ENCODE measurements at places on chromosomes 13 and 19. TPM values are rescaled to one million over a fixed set of nuclear protein-coding genes. Genes with fewer than 3 reads are reported as not detected.

- H3K4me1 ChIP-seq = peaks cover 1% of the 10 kb centered on the region
- H3K27ac ChIP-seq = no peak overlapping the region
- H3K36me3 ChIP-seq = no peaks in the 10 kb centered on the region
- no peak overlapping the region for H3K4me3 ChIP-seq
- peaks cover 4% of the 10 kb centered on the region for H3K27me3 ChIP-seq
- no peak for DNase-seq
Observed at GRCh38 chr13:44627441-44627840, 51.3 kb upstream of the TSC22D1 start.

NDUFA13 gene
- 381 TPM for total RNA-seq

- no peaks in the 10 kb centered on the region for H3K27me3 ChIP-seq
- no peak overlapping the region for H3K4me3 ChIP-seq
- H3K4me1 ChIP-seq = no peaks in the 10 kb centered on the region
Observed at GRCh38 chr13:35936246-35936978, 194.8 kb downstream of the DCLK1 start.

PCDH8 gene
- total RNA-seq = 0.14 TPM

CALR3 gene
- total RNA-seq = not detected

DNA sequence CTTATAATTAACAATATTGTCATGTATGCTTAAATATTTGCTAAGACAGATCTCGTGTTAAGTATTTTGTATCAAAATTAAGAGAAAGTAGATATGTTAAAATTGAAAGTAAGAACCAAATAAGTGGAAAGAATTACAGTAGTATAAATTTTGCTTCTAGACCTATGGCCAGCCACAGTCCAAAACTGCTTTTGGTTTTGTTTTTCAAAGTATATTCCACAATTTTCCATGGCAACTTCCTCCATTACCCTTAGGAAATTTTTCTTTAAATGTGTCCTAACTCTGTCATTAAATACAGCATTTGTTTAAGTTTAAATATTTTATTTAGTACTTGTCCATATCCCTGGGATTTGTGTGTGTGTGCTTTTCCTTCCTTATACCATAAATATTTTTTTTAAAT lies 689.0 kb downstream of the DIAPH3 start:
- H3K36me3 ChIP-seq = no peaks in the 10 kb centered on the region
- no peak for DNase-seq
- no peak overlapping the region for H3K27ac ChIP-seq
- H3K4me3 ChIP-seq = no peak overlapping the region

GRCh38 chr19:13053761-13054625 lies 48.7 kb downstream of the LYL1 start:
- H3K4me3 ChIP-seq = no peak overlapping the region
- peaks cover 17% of the 10 kb centered on the region for H3K27me3 ChIP-seq
- no peak for DNase-seq
- H3K4me1 ChIP-seq = peaks cover 6% of the 10 kb centered on the region
- H3K27ac ChIP-seq = no peak overlapping the region
- H3K36me3 ChIP-seq = no peaks in the 10 kb centered on the region

- no peak for DNase-seq
- no peaks in the 10 kb centered on the region for H3K4me1 ChIP-seq
- no peaks in the 10 kb centered on the region for H3K36me3 ChIP-seq
Observed at GRCh38 chr13:64925727-64926126, 2304.4 kb downstream of the PCDH9 start.

DNA sequence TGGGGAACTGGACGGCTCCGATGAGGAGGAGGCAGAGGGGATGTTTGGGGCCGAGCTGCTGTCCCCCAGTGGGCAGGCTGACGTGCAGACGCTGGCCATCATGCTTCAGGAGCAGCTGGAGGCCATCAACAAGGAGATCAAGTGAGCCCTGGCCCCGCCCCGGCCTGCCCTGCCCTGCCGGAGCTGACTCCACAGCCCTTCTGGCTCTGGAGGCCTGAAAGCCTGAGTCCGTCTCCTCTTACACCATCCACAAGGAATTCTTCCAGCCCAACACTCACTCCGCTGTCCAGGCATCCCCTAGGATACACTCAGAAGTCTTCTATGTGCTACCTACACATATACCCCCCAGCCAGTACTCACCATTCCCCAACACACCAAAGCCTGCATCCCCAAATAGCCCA lies 17.4 kb downstream of the PPFIA3 start:
- peaks cover 10% of the 10 kb centered on the region for H3K4me1 ChIP-seq
- no peaks in the 10 kb centered on the region for H3K36me3 ChIP-seq
- H3K27me3 ChIP-seq = no peaks in the 10 kb centered on the region
- H3K27ac ChIP-seq = no peak overlapping the region
- no peak for DNase-seq

- DNase-seq = no peak
- H3K27ac ChIP-seq = no peak overlapping the region
- H3K4me1 ChIP-seq = no peaks in the 10 kb centered on the region
- H3K36me3 ChIP-seq = no peaks in the 10 kb centered on the region
Observed at GRCh38 chr19:3931041-3931440, 1.8 kb upstream of the NMRK2 start.

DNA sequence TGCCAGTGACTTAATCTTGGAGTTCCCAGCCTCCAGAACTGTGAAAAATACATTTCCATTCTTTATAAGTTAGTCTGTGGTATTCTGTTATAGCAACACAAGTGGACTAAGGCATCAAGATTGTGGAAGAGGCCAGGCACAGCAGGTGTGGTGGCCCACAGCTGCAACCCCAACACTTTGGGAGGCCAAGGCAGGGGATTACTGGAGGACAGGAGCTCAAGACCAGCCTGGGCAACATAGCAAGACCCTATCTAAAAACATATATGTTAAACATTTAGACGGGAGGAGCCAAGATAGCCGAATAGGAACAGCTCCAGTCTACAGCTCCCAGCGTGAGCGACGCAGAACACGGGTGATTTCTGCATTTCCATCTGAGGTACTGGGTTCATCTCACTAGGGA lies 310.4 kb downstream of the FOXO1 start:
- H3K27ac ChIP-seq = no peak overlapping the region
- no peak overlapping the region for H3K4me3 ChIP-seq
- H3K36me3 ChIP-seq = no peaks in the 10 kb centered on the region

- peaks cover 23% of the 10 kb centered on the region for H3K27me3 ChIP-seq
- no peak overlapping the region for H3K27ac ChIP-seq
- no peak overlapping the region for H3K4me3 ChIP-seq
- DNase-seq = no peak
Observed at GRCh38 chr13:50580684-50581305, 262.7 kb downstream of the DLEU7 start.

DNA sequence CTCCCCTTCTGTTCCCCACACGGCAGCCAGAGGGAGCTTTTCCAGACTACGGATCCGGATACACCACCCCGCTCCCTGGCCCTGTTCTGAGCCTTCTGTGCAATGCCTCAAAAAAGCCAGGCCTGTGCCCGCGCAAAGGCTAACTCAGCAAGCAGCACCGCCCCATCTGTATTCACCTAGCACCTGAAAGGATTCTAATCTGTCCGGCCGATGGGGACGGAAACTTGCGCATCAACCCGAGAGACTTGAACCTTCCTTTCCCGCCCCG lies 589 bp downstream of the ZBTB45 start:
- peak; percentile 50 for DNase-seq
- peak overlapping the region; percentile 98 for H3K27ac ChIP-seq
- peaks cover 41% of the 10 kb centered on the region for H3K36me3 ChIP-seq
- peak overlapping the region; percentile 99 for H3K4me3 ChIP-seq

DNA sequence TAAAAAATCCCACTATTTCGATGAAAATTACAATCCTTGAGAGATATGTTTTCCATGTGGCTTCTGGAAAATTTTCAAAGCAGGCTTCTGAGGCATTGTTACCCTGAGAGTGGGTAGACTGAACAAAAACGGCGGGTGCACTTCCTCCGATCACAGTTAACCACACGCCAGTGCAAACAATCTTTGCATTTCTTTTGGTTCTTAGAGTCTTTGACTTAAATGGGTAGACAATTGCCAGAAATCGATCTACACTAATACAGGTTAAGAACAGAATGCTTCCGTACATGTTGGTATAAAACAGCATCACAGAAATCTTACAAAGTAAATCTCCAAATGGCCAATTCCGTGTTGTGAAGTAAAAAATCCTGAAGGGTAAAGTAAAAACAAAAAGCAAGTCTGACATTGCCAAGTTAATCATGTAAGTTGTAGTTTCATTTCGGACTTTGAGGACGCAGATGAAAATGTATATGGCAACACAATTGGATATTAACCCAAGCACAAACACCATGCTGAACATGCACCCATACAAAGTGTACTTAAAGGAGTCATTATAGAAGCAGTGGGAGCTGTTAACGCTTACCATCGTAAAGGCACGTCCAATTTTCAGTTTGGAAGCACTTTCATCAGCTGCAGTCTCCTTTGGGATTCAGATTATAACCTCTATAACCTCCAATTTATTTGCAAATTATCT lies 927 bp downstream of the LPAR6 start:
- no peaks in the 10 kb centered on the region for H3K27me3 ChIP-seq
- DNase-seq = no peak
- H3K27ac ChIP-seq = peak overlapping the region; percentile 90
- H3K4me1 ChIP-seq = peaks cover 39% of the 10 kb centered on the region

PSG2 gene
- not detected for total RNA-seq

DNA sequence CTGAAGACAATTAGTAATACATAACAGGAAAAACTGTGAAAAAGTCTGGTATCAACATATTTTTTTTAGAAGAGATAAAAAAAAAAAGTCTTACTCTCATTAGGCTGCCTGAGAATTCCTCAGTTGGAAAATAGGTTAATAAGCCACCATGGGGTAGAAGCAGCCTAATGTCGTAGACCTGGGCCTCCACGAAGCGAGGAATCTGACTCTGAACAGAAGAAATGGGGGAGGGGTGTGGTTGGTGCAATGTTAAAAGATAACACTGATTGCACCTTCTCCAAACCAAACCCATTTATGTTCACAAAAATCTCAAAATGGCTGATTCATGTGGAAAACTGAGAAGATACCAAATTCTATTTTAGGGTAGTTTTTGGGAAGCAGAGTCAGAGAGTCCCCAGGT lies 62.4 kb downstream of the MPHOSPH8 start:
- no peak for DNase-seq
- H3K27ac ChIP-seq = no peak overlapping the region
- peaks cover 25% of the 10 kb centered on the region for H3K4me1 ChIP-seq
- H3K4me3 ChIP-seq = no peak overlapping the region

PROZ gene
- total RNA-seq = not detected

DNA sequence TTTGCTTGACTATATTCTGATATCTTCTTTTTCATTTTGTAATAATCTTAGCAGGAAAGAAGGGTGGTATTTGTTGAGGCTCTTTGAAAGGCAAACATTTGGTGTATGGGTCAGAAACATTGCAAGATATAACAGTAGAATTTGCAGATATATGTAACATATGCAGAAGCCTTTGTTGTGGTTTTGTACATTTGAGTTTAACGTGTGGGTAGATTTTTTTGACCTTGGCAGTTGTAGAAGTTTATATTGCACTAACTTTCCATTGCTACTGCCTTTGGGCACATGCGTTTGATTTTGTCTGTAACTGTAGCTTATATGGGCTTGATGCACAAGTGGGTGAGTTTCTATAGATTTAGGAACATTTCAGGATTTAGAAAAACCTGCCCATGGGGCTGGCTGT lies 78.5 kb upstream of the SPRY2 start:
- no peaks in the 10 kb centered on the region for H3K27me3 ChIP-seq
- no peak for DNase-seq
- H3K4me3 ChIP-seq = no peak overlapping the region
- no peak overlapping the region for H3K27ac ChIP-seq
- no peaks in the 10 kb centered on the region for H3K36me3 ChIP-seq

GRCh38 chr19:1945899-1946298 lies 4.9 kb downstream of the CSNK1G2 start:
- no peak for DNase-seq
- peaks cover 25% of the 10 kb centered on the region for H3K36me3 ChIP-seq
- H3K4me1 ChIP-seq = peaks cover 17% of the 10 kb centered on the region
- peak overlapping the region; percentile 22 for H3K4me3 ChIP-seq
- H3K27ac ChIP-seq = no peak overlapping the region
- H3K27me3 ChIP-seq = no peaks in the 10 kb centered on the region

- H3K4me3 ChIP-seq = no peak overlapping the region
- peaks cover 2% of the 10 kb centered on the region for H3K27me3 ChIP-seq
- no peak overlapping the region for H3K27ac ChIP-seq
- no peak for DNase-seq
Observed at GRCh38 chr19:29545866-29546582, 20.2 kb downstream of the VSTM2B start.

GRCh38 chr13:109941951-109942350 lies 155.6 kb upstream of the IRS2 start:
- H3K4me3 ChIP-seq = no peak overlapping the region
- no peak for DNase-seq
- H3K36me3 ChIP-seq = no peaks in the 10 kb centered on the region
- no peak overlapping the region for H3K27ac ChIP-seq
- H3K27me3 ChIP-seq = no peaks in the 10 kb centered on the region

- H3K27me3 ChIP-seq = no peaks in the 10 kb centered on the region
- H3K4me1 ChIP-seq = no peaks in the 10 kb centered on the region
- no peak for DNase-seq
- no peak overlapping the region for H3K27ac ChIP-seq
- no peak overlapping the region for H3K4me3 ChIP-seq
Observed at GRCh38 chr19:36707134-36707533, 19.7 kb downstream of the ZNF567 start.

GRCh38 chr19:51572908-51573307 lies 1.8 kb downstream of the ZNF175 start:
- peaks cover 9% of the 10 kb centered on the region for H3K27me3 ChIP-seq
- H3K4me3 ChIP-seq = no peak overlapping the region

DNA sequence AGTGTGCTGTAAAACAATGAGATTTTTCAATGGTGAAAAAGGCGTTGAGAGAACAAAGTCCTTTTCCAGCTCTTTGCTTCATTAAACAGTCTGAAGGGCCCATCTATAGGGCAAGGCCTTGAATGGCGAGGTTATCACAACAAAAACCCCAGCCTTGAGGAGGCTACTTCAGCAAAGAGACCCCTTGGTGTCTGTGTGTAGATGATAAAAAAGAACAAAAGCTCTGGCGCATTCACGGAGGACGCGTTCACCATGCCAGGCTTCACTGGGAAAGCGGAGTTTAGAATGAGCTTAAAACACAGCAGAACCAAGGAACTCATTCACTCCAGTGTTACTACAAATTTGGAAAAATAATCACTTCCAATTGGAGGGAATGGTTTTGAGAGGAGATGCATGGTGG lies 530.0 kb upstream of the ARGLU1 start:
- H3K4me3 ChIP-seq = no peak overlapping the region
- no peaks in the 10 kb centered on the region for H3K36me3 ChIP-seq
- no peak for DNase-seq

DNA sequence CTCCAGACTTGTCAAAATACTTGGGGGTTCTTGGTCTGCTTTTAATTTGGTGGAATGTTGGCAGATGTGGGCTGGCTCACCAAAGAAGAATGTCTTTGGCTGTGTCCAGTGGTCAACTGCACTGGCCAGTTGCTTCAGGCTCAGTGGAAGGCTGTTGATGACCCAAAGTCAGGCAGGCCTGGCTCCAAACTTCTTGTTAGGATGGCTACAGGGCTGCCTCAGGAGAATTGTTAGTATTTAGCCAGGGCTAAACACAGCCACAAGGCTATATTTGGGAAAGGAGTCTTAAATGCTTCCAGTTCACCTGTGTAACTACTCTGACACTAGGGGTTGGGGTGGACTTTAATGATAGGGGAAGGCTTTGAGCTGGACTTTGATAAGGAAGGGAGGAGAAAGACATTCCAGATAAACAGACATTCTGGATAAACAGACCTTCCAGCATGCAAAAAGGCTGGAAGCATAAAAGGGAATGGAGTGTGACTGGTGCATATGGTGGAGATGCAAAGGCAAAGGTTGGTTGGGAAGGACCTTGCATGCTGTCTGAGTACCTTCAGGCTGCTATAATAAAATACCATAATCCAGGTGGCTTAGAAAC lies 116.8 kb downstream of the FOXO1 start:
- no peaks in the 10 kb centered on the region for H3K36me3 ChIP-seq
- DNase-seq = no peak
- H3K27ac ChIP-seq = no peak overlapping the region
- peaks cover 5% of the 10 kb centered on the region for H3K4me1 ChIP-seq

Data from activated T-helper 2 cell treated with anti-CD3 and anti-CD28 coated beads, Interferon-gamma antibody, Interleukin-2, Interleukin-4, amounts not matched to agents 10 μg/mL and 5 μg/mL and 100 μg/mL, durations not matched to agents 14 hours and 24 hours and 36 hours (primary cell).